Hippocampal formation (tissue), 2 donors: ENCODE measurements at places on chromosomes 16 and 17.

DNA sequence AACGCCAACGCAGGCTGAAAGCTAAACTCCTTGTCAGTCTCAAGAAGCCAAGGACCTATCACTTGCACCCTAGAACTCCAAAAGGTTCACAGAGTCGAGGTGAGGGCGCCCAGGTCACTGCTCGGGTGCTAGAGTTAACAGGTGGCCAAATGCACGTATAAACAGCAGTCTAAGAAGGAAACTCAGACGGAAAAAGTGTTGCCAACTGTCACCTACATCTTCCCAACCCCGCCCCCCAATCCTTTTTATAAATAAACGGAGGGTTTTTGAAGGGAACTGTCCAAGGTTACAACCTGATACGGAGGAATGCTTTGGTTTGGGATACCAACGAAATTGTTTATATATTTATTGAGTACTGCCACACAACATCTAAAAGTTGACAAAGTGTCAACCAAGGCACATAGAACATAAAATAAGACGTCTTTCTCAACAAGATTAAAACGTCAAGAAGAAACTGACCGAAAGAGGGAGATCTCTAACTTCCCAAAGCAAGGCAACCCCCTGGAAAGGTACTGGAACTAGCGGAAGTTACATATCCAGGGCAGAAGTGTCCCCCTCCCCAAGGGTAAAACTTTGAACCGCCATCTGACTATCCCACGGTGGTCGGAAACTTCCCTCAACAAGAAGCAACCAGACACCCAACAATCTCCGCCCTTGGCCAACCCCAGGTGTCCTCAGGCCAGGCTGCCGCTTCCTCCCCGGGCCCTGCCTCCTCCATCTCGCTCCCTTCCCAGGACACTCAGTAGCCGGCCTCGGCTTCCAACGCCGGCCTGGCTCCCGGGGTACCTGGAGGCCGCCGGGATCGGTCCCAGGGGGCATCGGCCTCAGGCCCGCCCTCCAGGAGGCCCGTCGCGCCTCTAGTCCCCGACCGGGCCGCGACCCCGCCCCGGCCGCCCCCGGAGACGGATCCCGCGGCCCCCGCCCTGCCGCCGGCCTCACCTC lies 982 bp downstream of the SPAG9 start:
- peak; percentile 23 for DNase-seq

- DNase-seq: no peak
Measured at GRCh38 chr16:51150888-51151320, at the start of gene SALL1. TSS of gene SALL1 (minus strand) at chr16:51151270. CDS start at chr16:51151241, 29 bp downstream.

DNA sequence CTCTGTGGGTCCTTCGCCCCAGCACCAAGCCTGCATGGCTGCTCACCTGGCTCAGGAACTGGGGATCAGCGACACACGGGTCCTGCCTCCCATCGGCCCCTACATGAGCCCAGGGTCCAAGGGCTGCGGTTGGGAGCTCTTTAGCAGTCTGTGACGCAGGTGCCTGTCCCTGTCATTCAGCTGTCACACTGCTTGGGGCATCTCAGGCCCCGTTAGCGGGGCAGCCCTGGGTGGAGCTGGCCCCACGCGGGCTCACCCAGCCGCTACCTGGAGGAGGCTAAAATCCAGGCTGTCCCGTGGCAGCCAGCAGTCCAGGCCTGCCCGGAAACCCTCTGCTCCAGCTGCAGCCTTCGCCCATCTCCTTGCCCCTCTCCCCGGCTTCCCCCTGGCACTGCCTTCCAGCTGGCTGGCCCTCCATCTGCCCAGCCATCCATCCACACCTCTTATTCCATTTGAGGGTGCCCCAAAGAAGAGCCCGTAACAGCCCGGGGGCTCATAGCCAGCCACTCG lies 3.3 kb downstream of the GCGR start:
- DNase-seq: no peak

DNA sequence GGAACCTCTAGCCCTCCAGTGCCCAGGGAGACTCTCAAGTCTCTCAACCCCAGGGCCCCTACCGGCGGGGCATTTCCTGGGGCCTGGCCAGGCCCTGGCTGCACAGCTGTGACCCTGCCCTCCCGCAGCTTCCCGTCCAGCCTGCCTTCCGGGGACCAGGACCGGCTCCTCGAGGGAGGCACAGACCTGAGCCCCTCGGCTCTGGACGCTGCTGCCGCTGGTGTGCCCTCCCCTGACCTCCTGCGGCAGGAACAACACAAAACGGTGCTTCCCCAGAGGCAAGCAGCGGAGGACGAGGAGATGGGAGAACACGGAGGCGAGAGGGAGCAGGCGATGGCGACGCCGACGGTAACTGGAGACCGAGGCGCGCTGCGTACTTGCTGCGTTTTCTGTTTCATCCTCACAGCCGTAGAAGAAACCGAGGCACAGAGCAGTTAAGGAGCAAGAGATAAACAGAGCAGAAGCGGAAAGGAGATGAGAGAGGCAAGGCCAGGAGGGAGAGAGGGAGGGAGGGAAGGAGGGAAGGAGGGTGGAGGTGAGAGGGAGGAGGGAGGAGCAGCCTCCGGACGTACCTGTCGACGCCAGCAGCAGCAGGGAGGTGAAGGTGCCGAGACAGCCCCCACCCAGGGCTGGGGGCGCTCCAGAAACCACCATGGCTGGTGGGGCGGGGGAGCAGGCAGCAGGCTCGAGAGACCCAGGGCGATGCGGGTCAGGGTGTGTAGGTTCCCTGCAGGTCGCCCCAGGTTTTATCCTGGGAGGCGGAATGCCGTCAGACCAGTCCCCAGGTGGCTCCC lies at the start of gene PRSS22:
PRSS22 (minus strand) TSS at position 720 of the 794 bp plus-strand sequence; CDS start at position 654, 66 bp downstream.
- DNase-seq: no peak
